ENCODE measurements at places on chromosomes 13 and 19.

GRCh38 chr19:40549007-40549708 lies 27.5 kb upstream of the SHKBP1 start:
- no peak for DNase-seq

DNA sequence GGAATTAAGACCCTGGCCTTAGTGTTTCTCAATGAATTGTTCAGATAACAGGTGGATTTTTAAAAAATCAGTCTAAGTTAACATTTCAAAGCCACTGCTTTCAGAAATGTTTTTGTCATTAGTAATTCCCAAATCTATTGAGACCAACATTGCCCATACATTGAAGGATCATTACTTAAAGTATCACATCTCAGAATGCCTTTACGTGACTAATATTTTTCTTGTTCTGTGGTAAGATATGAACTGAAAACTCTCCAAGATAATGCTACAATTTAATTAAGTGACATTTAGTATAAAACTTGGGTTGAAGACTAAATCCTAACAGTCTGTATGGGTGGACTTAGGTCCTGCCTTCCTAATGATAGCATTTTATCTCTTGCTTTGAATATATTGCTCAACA lies 59.4 kb upstream of the POSTN start:
- no peak for DNase-seq

DNA sequence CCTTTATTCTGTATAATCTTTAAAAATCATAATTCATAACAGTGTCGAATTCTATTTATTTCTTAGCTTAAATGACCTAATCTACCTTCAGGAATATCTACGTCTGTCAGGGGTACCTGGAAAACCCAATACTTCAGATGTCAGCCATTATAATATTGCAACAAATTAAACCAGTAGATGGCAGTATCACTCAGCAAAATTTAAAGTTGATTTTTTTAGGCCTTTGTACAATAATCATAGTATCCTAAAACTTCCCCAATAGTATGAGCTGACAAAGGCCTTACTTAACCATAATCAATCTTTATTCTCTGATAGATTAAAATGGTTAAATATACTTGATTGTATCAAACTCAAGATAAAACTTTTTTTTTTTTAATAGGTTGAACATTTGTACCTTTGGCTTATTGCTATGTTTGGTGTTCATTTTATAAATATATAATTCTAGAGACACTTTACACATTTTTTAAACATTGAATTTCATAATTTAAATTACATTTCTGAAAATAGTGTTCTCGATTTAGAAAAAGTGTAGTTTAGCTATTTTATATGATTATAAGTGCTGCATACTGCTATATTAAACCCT lies 830.2 kb upstream of the SPRY2 start:
- DNase-seq, result no peak

GRCh38 chr13:24540236-24541126 lies 27.9 kb upstream of the PARP4 start:
- DNase-seq, result no peak

DNA sequence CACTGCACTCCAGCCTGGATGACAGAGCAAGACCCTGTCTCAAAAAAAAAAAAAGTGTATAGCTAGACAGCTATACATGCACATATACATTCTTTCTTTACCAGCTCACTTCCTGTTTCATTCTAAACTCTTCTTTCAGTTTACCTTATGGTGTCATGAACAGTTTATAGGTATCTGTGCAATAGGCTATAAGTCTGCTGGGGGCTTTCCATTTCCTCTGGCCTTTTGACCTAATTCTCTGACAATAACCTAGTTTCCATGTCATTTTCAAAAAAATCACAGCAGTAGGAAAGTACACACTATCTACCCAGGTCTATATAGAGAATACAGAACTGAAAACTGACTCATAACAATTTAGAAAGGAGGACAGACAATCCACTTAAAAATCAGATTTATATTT lies 24.4 kb upstream of the URAD start:
- DNase-seq, result no peak

DNA sequence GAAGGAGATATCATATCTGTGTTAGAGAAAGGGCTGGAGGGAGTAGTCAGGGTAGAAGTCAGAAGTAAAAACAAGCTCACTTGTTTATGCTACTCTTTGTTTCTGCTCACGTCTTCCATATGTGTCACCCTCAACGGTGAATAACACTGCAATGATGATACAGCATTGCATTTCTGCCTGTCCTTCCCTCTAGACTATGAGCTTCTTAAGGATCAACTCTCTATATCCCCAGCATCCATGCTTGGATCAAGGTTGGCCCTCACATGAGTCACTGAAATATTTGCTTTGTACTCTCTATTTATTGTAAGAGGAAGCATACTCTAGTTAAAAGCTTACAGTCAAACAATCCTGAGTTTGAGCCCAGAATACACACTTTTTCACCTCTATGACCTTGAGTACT lies 406.0 kb downstream of the RFC3 start:
- peak; percentile 29 for DNase-seq

DNA sequence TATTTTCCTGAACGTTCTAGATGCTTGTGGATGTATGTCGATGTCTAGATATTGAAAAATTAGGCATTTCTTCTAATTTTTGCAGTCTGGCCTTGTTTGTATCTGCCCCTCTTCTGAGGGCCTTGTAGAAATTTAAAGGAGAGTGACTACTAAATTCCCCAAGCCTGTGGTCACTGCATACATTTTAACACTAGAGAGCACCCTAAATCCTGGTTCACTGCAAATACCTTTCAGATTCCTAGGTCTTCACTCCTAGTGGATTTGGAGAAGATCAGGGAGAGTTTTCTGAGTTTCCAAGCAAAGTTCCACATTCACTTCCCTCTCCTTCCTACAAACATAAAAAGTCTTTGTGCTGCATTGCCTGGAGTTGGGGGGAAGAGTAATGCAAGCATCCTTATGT lies 1272.5 kb downstream of the OLFM4 start:
- no peak for DNase-seq

DNA sequence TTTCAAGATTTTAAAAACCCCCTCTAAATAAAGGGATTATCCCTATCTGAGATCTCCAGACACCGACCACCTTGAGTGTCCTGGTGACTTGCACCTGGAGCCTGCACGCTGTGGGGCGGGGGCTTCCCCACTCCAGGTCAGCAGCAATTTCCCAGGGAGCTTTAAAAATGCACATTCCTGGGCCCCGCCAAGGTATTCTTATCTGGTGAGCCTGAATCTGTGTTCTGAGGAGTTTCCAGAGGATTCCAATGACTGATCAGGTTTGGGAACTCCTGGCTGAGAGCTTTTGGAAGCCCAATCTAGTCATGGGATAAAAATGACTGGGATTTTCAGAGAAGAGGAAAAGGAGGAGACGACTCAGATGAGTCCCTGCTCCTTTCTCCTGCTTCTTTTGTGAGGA lies 66.1 kb downstream of the FGF9 start:
- no peak for DNase-seq

GRCh38 chr19:1912760-1913505 lies 7.7 kb downstream of the ADAT3 start:
- DNase-seq, result no peak

- DNase-seq, result no peak
Measured at GRCh38 chr19:36672368-36672767, 5.7 kb upstream of the ZNF461 start.

- no peak for DNase-seq
Measured at GRCh38 chr19:56946159-56946558, 105.6 kb upstream of the PEG3 start.

DNA sequence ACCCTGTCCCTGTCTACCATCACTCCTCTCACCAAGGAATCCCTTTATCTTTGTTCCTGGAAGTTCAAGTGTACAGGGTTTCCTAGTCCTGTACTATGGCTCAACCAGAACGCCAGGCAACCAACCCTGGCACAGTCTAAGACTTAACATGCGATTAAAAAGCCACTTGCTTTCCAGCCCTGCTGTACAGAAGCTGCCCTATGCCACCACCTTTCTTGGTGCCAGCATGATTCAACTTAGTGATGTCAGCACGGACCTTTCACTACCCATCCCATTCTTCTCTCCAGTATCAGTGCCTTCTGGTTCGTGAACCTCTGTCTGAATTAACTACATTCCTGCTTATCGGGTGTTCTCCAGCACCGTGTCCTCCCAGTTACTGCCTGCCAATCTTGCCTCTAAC lies 151.1 kb downstream of the KLF12 start:
- no peak for DNase-seq

- DNase-seq, result no peak
Measured at GRCh38 chr13:22262001-22262885, 591.4 kb downstream of the FGF9 start.

DNA sequence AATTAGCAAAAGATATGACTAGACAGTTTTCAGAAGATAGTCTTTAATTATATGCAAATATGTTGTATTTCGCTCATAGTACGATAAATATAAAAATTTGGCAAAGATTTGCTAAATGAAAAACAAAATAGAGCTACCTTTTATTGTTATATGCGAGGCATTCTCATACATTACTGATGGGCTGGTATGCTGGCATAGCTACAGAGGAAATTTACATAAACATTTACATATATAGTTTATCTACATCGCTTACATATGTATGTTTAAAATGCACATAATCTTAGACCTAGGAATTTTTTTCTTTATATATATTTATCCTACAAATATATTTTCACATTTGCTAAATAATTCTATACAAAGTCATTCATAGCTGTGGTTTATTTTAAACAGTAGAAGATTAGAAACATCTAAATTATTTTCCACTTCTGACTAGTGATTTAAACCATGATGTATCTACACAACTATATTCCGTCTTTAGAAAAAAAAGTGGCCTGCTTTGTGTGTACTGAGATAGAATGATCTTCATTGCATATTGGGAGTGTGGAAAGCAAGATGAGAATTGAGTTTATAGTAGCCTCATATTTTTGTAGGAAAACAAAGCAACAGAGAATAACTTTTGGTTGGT lies 1345.0 kb upstream of the SLC10A2 start:
- DNase-seq, result no peak

GRCh38 chr13:110822669-110822945 lies 92.3 kb downstream of the ANKRD10 start:
- no peak for DNase-seq

DNA sequence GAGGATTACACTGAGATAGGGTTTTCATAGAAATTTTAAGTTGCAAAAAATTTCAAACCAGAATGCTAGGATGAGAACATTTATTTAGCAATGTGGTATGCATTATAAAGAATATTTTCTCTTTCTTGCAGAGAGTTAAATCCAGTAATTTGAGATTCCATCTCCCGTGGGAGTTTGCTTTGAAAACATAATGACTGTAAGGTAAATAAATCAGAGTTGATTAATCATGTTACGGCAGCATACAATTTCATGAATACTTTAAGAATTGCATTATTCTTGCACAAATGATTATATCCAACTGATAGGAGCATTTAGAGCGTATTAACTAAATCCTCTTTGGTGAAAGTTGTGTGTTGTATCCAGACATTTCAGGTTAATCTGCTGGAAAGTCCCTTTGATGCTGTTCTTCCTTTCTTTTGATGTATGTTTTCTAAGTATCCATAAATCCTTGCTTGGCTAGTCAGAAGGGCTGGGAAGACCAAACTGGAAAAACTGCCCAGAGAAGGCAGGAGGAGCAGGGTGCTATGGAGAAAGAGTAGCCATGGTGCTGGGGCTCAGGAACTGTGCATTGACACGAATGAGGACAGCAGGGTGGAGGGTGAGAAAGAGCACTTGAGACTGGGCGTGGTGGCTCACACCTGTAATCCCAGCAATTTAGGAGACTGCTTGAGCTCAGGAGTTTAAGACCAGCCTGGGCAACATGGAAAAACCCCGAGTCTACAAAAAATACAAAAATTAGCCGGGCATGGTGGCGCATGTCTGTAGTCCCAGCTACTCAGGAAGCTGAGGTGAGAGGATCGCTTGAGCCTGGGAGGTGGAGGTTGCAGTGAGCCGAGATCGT lies 4.8 kb upstream of the GJA3 start:
- no peak for DNase-seq

DNA sequence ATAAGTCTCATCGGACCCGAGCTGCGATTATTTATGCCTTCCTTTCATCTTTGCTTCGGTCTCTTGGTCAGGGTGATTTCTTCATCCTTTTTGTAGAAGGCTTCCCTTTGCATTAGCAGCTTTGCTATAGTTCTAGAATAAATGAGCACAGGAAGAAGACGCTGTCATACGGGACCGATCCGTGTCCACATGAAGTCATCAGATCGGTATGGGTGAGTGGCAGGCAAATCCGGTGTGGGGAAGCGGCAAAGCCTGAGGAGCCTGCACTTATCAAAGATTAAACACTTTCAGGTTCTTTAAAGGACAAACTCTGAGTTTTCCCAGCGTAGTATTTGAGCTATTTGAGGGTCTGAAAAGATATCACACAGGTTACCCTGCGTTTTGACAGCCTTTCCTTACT lies 119.3 kb downstream of the IRS2 start:
- DNase-seq, result peak; percentile 81

DNA sequence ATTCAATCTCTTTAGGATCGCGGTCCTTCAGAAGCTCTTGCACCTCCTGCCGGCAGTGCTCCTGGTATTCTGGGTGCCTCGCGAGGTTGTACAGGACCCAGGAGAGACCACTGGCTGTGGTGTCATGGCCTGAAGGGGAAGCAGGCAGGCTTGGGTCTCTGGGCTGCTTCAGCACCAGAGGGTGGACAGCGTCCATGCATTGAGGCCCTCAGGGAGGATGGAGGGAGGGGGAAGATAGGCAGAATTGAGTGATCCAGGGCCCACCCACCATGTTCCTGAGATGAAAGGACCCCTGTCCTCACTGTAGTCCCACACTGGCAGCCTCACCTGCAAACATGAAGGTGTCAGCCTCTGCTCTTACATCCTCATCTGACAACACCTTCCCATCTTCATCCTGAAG lies 17.9 kb upstream of the OR10H5 start:
- DNase-seq, result no peak

GRCh38 chr19:13238891-13239534 lies 88.8 kb downstream of the IER2 start:
- DNase-seq, result no peak

DNA sequence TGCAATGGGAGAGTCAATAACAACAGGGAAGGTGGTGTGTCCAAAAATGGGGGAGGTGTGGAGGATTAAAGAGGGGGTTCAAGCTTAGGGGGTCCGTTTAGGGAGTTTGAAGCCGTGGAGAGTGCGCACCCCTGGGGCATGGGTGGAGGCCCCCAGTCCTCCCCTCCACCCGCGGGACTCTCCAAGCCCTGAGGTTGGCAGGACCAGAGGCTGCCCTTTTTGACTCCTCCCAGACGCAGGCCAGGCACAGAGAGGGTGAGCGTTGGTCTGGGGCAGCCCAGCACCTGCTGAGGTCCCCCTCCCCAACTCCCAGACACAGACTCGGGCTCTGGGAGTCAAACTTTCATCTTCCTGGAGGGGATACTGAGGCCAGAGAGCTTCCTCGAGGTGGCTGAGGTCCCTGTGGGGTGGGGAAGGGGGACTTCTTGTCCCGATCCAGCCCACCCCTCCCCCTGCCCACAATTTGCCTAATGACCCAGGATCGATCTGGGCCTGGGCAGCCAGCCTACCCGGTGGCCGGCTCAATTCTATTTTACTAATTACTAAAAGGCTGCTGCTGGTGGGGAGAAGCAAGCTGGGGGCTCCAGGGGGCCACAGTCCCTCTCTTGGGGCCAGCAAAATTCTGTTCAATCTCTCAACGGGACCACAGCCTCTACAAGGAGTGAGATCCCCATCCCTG lies 2.8 kb upstream of the ONECUT3 start:
- no peak for DNase-seq

Data from SJSA1 (cell line).